Right renal pelvis (tissue), 4 donors: ENCODE measurements at places on chromosomes 7 and 10.

DNA sequence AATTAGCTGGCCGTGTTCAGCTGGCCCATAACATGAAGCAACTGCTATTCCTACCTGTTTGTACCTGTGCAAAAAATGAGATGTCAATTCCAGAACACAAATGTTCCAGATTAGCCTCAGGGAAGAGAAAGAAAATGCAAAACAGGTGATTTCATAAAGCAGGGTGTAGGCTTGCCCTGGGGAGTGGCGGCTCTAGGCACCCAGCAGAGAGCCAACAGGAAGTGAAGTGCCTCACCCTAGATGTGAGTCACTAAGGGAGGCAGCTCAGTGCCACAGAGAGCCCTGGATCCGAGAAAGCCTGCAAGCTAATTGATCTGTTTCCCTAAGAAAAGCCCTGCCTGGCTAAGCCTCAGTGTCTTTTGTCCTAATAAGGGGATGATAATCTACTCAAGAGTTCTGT lies 240.0 kb downstream of the ARHGAP21 start:
- no peak for DNase-seq

DNA sequence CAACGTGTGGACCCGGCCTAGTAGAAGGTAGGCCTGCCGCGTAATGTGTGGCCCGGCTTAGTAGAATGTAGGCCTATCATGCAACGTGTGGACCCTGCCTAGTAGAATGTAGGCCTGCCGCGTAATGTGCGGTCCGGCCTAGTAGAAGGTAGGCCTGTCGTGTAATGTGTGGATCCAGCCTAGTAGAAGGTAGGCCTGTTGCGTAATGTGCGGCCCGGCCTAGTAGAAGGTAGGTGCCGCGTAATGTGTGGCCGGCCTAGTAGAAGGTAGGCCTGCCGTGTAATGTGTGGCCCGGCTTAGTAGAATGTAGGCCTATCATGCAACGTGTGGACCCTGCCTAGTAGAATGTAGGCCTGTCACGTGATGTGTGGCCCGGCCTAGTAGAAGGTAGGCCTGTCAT lies 11.9 kb upstream of the GTPBP4 start:
- no peak for DNase-seq

DNA sequence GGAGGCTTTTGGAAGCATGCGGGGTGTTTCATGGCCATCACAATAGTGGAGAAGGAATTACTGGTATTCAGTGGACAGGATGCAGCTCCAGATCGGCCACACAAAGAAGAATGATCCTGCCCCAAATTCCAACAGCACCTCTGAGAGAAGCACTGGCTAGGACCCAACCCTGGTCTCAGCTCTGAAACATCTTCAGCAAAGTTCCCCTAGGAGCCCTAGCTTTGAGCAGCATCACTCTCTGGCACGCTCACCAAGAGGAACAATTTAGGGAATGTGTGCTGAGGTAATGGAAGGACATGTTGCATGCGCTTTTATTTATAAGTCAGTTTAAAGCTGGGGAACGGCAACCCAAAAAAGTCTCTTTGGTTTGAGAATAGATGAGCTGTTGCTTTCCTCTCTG lies 5.5 kb upstream of the OPN1SW start:
- no peak for DNase-seq

DNA sequence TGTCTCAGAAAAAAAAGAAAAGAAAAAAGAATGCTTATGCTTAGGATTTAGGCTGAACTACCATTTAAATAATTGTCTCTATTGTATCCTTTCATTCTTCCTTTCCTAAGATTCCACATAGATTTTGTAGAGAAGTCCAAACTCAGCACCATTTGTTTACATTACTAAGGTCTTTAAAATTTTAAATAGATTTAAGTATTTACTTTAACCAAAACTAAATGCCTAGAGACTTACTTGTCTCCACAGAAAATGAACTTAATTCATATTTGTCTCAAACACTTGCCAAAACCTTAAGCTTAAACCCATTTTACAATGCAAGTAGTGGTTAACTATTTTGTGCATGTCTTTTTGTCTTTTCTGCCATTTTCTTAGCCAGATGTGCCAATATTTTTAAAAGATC lies 54.1 kb upstream of the ABI1 start:
- no peak for DNase-seq

GRCh38 chr7:142910031-142910433 lies 23.5 kb downstream of the TRPV5 start:
- DNase-seq, result no peak
